HL-60 (cell line): ENCODE measurements at places on chromosomes 4 and X.

GRCh38 chr4:25310803-25311166 is 1.8 kb upstream of the ZCCHC4 start:
- no peak for DNase-seq

DNA sequence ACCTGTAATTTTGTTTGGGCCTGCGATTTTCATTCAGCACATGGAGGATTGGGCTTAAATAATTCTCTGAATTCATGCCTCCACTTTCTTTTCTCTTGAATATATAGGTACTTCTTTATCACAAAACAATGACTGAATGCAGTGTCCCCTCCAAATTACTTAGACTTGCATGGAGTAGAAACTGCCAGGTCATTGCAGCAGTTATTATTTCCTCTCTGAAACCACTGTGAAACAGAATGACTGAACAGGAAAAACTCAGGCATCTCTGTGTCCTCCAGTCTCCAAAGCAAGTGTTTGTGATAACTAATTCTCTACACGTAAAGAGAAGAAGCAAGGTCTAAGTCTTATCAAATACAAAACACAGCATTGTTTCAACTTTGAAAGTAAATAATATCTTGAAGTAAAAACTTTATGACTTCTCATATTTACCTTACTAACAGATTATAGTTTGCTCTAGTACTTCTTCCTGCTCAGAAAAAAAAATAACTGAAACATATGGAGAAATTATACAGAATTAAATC is 144.5 kb upstream of the DIAPH2 start:
- no peak for DNase-seq

GRCh38 chr4:100525686-100526085 is 7.9 kb upstream of the EMCN start:
- DNase-seq = no peak

DNA sequence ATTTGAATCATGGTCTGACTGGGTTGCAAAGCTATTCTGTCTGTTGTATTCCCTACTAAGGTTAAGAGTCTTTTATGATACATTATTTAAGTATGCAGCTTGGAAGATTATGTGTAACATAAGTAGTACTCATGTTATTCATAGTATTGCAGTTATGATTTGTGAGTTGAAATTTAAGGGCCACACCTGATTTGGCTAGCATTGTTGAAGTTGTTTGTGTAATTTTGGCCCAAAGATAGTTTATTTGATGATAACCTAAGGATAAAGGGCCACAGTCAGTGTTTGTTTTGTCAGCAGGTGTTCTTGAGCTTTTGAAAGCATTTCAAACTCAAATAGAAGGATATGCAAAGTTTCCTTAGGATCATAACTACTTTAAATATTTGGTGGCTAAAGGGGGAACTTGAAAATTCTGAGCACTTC is 38.9 kb downstream of the NUDT9 start:
- no peak for DNase-seq

DNA sequence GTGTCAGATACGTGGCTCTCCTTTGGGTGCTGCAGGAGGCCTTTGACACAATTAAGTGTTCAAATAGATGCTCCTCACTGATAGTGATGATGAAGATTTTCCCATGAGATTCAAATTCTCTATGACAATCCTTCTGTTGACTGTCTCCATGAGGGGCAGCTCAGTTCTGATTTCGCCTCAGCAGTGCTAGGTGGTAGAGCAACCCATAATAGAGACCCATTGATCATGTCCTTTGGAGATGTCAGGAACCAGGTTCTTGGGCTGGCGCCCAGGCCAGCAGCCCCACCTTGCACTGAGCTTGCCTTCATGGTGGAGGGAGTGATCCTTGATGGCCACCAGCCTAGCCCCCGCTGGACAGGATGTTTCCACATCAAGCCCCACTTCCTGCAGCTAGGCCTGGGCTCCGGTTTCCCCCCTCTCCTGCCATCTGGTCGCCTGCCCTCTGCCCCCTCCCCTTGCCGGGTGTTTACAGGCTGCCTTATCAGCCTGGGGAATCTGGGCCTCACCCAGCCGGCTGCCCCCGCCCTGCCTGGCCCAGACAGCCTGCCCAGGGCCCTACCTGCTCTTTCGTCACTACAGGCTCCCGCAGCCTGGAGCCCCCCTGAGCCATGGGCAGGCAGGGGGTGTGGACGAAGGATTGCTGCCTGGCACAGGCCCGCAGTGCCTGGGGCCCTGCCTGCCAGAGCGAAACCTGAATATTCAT is 12.6 kb downstream of the ELF4 start:
- DNase-seq = no peak

GRCh38 chr4:82352825-82353366 is 20.9 kb downstream of the HNRNPD start:
- DNase-seq = no peak

- no peak for DNase-seq
Measured at GRCh38 chr4:6112606-6113290, 87.6 kb downstream of the JAKMIP1 start.

DNA sequence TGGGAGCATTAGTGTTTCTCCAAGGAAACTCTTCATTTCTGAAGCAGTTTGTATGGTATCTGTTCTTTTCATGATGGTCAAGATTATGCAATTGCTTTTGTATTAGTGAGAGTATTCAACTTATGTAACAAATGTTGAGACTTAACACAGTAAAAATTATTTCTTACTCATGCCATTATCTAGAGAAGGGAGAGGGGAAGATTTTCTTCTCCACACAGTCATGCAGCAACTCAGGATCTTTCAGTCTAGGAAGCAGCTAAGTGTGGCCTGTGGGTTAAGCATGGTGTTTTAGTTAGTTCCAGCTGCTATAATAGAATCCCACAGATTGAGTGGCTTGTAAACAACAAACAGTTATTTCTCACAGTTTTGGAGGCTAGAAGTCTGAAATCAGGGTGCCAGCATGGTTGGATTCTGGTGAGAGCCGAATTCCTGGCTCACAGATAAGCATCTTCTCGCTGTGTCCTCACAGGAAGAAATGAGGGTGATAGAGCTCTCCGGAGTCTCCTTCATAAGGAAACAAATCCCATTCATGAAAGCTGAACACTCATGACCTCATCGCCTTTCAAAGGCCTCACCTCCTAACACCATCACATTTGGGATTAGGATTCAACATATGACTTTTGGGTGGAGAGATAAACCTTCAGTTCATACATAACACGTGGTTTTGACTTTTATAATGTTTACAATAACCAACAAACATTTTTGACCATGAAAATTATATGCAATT is 101.2 kb downstream of the FRMPD4 start:
- DNase-seq = no peak

GRCh38 chrX:12308420-12308819 is 170.1 kb downstream of the FRMPD4 start:
- no peak for DNase-seq

GRCh38 chrX:13698432-13698831 is 9.5 kb downstream of the RAB9A start:
- DNase-seq = no peak
